Upper lobe of left lung (tissue), 6 donors: ENCODE measurements at places on chromosomes 1 and 21. TPM values are rescaled to one million over a fixed set of nuclear protein-coding genes. Genes with fewer than 3 reads are reported as not detected.

DNA sequence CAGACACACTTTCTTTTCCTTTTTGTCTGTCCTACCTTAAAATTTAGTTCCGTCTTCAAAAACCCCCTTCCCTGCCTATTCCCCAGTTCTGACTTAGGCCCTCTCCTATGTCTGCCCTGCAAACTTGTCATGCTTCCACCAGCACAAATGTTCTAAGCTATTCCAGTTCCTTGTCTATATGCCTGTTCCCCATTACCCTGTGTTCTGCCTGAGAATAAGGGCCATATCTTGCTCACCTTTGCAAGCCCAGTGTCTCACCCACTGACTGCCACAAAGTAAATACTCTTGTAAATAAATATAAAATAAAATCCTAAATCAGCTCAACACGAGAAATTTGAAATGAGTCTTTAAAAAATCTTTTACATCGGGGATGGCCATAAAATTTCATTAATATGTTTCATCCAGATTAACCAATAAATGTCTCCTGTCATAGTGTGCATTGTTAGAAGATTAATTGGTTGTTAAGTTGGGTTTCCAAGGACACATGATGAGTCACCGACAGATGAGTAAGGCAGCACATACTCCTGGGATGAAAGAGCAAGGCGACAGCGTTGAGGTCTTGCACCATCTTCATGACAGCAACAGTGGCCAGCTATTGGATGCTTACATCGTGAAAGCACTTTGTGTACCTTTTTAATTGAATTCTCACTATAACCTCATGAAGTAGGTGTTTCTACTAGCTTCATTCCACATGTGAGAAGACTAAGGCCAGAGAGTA lies 92.6 kb upstream of the NGF start:
- no peak for DNase-seq

DNA sequence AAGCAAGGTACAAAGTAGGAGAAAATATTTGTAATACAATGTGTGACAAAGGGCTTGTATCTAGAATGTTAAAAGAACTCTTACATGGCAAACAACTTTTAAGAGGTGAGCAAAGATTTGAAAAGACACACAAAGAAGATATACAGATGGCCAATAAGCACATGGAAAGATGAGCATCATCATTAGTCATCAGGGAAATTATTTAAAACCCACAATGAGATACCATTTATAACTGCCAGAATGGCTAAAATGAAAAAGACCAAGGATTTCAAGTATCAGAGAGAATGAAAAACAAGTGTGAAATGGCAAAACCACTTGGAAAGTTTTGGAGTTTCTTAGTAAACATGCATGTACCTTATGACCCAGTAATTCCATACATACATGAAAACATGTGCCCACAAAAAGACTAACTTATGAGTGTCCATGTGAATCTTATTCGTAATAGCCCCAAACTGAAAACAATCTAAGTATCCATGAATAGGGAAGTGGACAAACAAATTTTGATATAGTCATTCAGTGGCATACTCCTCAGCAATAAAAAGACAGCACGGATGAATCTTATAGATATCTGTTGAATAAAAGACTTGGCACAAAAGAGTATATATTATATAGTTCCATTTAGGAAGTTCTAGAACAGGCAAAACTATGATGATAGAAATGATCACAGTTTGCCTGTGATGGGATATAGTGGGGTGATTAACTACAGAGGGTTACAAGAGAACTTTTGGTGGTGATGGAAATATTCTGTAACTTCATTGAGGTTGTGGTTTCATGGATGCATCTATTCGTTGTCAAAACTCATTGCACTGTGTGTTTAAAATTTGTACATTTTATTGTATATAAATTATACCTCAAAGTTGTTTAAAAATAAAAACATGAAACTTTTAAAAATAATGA lies 82.0 kb downstream of the DISP1 start:
- DNase-seq: no peak

- DNase-seq: peak; percentile 94
Measured at GRCh38 chr1:204350857-204351573, 8.7 kb downstream of the PLEKHA6 start.

- DNase-seq: no peak
Measured at GRCh38 chr1:229420765-229421164, 13.1 kb downstream of the ACTA1 start.

GPR157 gene
- 23.3 TPM for total RNA-seq

- DNase-seq: peak; percentile 73
Measured at GRCh38 chr1:19468397-19468956, 16.9 kb downstream of the CAPZB start.
